ENCODE measurements at places on chromosomes 5 and 9.
A peak's percentile ranks its signal among the peaks of the same experiment; 100 is the strongest.

- no peak for DNase-seq
Measured at GRCh38 chr9:68473790-68474189, 66.9 kb downstream of the TMEM252 start.

DNA sequence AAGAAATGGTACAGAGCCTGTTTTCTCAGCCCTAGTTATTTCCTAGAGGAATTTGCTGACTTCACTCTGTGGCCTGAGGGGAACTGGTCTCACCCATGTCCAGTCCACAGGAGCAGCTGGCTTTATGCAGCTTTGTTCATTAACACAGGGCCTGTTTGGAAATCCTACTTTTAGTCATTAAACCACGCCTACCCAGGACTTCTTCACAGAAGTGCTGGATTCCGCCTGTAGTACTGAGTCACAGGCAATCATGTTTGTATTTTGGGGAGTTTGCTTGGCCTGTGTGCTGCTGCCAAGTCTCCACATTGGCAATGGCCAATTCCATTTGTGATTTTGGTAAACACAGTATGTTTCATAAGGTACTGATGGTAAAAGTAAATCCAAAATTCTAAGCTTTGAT, 52.8 kb downstream of the CTNND2 start:
- DNase-seq: no peak

DNA sequence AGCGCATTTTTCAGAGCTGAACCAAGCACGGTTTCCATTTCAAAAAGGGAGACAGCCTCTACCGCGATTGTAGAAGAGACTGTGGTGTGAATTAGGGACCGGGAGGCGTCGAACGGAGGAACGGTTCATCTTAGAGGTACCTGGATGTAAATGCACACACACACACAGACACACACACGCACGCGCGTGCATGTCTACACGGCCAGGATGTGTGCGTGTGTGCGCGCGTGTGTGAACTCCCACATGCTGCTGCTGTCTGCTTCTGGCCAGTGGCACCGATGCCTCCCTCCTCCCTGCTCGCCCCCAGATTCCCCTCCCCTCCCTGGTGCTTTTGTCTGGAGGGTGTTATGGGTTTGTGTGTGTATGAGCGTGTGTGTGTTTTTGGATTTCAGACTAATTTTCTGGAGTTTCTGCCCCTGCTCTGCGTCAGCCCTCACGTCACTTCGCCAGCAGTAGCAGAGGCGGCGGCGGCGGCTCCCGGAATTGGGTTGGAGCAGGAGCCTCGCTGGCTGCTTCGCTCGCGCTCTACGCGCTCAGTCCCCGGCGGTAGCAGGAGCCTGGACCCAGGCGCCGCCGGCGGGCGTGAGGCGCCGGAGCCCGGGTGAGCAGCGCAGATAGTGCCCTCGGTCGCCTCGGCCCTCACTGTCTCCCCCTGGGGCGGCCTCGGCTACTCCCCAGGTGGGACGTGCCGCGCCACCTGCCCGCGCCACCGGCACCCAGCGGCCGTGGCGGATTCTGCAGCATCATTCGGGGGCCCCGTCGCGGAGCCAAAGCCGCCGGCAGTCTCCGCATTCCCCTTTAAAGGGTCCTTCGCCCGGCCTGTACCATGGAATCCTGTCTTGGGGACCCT, at the start of gene NTRK2:
Gene NTRK2, plus strand, starts transcription at position 442 of the 850 bp plus-strand sequence. CDS start 1,020 bp downstream, outside the sequence.
- DNase-seq: no peak

DNA sequence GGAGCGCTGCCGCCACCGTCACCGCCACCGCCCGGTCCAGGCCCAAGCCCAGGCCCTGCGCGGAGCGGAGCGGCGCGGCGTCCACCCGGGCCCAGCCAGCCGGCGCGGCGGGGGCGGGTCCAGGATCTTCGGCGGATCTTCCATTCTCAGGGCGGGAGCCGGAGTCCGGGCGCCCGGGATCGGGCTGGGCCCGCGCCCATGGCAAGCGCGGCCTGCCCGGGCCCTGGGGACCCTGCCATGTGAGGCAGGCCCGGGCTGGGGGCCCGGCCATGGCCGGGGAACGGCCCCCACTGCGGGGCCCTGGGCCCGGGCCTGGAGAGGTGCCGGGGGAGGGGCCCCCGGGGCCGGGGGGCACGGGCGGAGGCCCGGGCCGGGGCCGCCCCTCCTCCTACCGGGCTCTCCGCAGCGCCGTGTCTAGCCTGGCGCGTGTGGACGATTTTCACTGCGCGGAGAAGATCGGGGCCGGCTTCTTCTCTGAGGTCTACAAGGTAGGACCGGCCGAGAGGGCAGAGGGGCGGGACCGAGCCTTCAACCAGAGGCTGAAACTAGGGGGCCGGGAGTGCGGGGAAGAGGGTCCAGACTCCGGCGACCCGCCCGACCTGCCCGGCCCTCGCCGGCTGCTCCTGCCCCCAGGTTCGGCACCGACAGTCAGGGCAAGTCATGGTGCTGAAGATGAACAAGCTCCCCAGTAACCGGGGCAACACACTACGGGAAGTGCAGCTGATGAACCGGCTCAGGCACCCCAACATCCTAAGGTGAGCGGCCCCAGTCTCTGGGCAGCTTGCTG, 482 bp downstream of the TESK1 start:
- no peak for DNase-seq

- no peak for DNase-seq
Measured at GRCh38 chr9:116157436-116158138, 4.0 kb downstream of the PAPPA start.

GRCh38 chr9:88236511-88237478, 98.5 kb upstream of the SPATA31C2 start:
- no peak for DNase-seq

GRCh38 chr5:135398855-135399793, at the start of gene MACROH2A1:
Gene MACROH2A1 (minus strand): TSS chr5:135399231. CDS start chr5:135389093, 10,138 bp downstream.
- peak; percentile 17 for DNase-seq

DNA sequence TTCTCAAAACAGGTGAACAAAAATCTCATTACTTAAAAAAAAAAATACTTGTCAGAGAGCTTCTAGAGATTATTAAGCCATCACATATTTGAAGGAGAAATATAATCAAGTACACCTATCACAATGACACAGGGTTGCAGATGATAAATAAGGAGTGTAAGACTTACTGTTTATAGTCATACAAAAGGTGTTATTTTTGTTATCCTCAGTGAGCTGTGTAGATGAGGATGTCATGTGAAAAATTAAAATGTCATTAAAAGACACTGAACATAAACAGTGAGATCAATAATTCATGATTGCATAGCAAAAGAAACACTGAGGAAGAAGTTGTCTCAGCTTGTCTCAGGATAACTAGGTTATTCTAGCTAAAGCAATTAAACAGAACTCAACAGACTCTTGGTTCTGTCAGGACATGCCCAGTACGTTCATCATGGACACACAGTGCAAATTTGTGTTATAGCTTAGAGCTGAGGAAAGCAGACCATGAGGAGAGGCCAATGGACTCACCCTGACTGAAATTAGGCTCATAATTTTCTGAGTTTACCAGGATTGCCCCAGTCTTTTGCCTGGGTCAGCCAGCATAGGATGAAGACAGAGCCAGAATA, 1162.6 kb upstream of the C9orf72 start:
- no peak for DNase-seq

DNA sequence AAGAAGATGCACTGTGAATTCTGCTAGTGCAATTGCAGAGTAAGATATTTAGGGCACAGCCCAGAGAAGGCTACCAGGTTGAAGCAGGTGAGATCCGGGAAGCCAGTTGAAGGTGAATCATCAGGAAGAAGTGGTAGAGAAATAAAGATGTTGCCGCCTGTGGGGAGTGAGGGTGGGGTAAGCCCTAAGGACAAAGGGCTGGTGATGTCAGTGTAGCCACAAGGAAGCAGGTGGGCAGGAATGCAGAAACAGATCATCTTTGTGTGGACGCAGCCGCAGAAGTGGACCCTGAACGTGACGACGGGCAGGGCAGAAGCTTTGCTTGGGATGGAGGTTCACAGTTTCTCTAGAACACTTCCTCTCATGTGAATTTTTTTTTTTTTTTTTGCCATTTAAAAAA, 164.2 kb downstream of the ACTL7B start:
- DNase-seq: no peak

DNA sequence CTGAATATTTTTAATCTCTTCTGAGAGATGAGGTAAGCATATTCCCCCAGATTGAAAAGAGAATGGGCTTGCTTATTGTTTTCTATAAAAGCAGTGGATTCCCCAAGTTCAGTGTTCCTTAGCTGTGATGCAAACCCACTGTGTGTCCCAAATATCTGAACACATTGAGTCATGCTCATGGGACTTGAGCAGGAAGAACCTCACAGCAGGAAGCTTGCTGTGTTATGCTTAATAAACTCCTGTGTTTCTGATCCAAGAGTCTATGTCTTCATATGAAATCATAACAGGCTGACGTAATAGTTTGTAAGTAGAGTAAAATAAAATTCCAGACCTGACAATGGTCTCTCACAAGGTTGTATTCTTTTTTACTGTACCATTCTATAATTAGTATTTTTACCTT, 24.8 kb upstream of the LOX start:
- no peak for DNase-seq
